Calu3 (cell line): ENCODE measurements at places on chromosomes 2 and 18. TPM values are rescaled to one million over a fixed set of nuclear protein-coding genes. Genes with fewer than 3 reads are reported as not detected.
A peak's percentile ranks its signal among the peaks of the same experiment; 100 is the strongest.

DNA sequence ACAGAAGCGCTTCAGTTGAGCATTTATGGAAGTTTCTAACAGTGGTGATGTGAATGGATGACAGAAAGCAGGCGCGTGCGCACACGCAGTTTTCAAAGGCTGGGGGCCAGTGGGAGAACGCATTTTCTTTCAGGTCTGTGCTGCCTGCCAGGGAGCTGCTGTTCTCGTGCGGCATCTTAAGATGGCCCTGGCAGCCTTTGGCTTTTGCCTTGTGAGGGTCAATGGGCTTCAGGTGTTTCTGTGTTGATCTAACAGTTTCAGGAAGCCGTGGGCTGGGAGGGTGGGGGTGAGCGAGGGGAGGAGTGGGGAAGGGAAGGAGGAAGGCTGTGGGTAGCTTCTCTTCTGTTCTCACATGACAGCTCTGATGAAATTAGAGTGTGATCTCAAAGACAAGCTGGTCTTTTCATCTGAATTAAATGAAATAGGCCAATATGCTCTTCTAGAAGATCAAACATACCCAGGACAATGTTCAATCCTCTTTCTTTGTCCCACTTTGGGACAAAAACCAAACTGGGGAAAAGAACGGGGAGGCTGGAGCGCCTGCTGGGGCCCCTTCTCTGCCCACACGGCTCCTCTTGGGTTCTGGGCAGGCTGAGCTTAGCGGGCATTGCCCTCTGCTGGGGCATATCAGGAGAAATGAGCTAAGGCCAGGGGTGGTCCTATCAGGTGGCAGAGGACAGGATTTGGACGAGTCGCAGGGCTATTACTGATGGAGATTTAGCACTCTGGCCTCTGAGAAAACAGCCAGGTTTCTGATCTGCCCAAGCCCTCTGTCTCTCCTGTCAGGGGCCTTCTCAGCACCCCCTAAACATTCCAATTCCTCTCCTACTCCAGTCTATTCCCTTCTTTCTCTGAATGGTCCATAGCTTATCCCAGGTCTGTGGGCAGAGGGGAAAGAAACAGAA, 126.2 kb upstream of the LGALSL start:
- H3K27ac ChIP-seq, result no peak overlapping the region
- peaks cover under 1% of the 10 kb centered on the region for H3K27me3 ChIP-seq
- no peaks in the 10 kb centered on the region for H3K36me3 ChIP-seq
- peaks cover 28% of the 10 kb centered on the region for H3K4me1 ChIP-seq
- DNase-seq, result peak; percentile 43

DNA sequence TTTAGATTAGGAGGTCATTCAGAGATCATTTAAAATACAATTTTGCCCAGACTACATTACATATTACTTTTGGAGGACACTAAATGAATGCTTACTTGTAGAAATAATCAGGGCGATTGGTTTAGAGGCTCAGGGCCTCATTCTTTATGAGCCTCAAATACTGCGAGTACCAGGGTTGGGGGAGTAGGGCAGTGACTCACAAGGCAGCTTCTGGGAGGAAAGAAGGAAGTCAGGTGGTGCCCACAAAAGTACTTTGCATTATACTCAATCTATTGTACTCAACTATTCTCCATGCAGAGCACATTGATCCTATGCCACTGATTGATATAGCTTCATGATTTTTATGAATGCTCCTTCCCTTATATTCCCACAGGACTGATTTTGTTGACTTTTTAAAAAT, 166.9 kb downstream of the SOCS6 start:
- no peak for DNase-seq
- no peaks in the 10 kb centered on the region for H3K36me3 ChIP-seq

DNA sequence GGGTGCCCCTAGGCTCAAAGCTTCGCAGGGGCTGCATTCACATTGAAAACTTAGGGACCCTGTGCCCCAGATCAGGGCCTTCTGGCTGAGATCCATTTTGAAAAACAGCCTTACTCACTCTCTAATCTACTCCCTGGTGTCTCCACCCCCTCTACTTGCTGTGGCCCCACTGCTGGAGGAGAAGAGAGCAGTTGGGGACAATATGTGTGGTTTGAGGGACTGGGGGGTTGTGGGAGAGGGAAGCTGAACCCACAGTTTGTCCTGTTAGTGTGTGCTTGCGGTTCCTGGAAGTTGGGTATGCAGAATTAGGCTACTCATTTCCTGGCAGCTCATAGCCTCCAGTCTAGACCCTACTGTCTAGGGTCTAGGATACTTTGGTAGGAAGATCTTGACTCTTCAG, 211.4 kb downstream of the PRKCE start:
- H3K4me1 ChIP-seq, result peaks cover 17% of the 10 kb centered on the region
- H3K27me3 ChIP-seq, result no peaks in the 10 kb centered on the region
- no peak overlapping the region for H3K27ac ChIP-seq
- H3K36me3 ChIP-seq, result no peaks in the 10 kb centered on the region
- no peak overlapping the region for H3K4me3 ChIP-seq

GRCh38 chr2:191231995-191232394, 13.2 kb upstream of the MYO1B start:
- H3K27me3 ChIP-seq, result no peaks in the 10 kb centered on the region
- H3K4me3 ChIP-seq, result no peak overlapping the region
- H3K36me3 ChIP-seq, result no peaks in the 10 kb centered on the region
- H3K27ac ChIP-seq, result no peak overlapping the region
- DNase-seq, result no peak
- peaks cover 15% of the 10 kb centered on the region for H3K4me1 ChIP-seq

DNA sequence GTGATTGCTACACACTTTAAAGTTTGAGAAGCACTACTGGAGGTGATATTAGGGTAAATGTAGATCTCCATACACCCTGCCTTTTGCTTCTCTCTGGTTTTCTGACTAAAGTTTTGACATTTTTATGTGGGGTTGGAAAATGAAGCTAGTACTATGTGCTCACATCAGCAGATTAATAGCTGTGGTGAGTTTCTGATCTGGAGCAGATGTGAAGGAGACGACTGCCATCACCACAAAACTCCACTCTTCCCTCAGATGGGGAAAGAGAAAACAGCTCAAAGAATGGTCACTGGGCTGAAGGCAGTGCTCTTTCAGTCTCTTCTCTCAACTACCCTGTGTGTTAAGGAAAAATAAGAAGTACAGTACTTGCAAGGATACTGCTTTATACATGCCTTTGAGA, 37.2 kb downstream of the PLEKHA3 start:
- no peaks in the 10 kb centered on the region for H3K27me3 ChIP-seq
- no peak for DNase-seq
- H3K4me3 ChIP-seq, result no peak overlapping the region
- no peak overlapping the region for H3K27ac ChIP-seq
- H3K36me3 ChIP-seq, result peaks cover 7% of the 10 kb centered on the region

GRCh38 chr2:200177971-200178911, 128.3 kb upstream of the SPATS2L start:
- no peak overlapping the region for H3K27ac ChIP-seq
- H3K36me3 ChIP-seq, result no peaks in the 10 kb centered on the region
- H3K4me1 ChIP-seq, result no peaks in the 10 kb centered on the region
- no peaks in the 10 kb centered on the region for H3K27me3 ChIP-seq
- no peak for DNase-seq

DNA sequence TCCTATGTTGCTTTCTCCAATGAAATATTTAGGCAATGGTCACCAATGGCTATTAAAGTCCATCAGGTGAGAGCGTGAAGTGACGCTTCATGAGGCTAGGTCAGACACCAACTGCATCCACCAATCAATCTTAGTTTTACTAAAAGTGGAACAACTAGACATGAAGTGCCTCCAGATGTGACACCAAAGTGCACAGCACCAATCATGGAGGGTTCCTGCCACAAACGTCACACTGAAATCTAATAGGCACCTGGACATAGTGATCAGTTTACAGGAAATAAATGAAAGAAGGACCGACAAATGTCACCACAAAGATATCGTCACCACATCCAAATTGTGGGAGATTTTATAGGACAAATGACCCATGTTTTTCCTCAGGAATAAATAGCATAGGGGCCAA, 70.5 kb downstream of the PSMG2 start:
- no peak overlapping the region for H3K27ac ChIP-seq
- H3K27me3 ChIP-seq, result no peaks in the 10 kb centered on the region
- DNase-seq, result no peak
- H3K4me3 ChIP-seq, result no peak overlapping the region
- no peaks in the 10 kb centered on the region for H3K36me3 ChIP-seq

DNA sequence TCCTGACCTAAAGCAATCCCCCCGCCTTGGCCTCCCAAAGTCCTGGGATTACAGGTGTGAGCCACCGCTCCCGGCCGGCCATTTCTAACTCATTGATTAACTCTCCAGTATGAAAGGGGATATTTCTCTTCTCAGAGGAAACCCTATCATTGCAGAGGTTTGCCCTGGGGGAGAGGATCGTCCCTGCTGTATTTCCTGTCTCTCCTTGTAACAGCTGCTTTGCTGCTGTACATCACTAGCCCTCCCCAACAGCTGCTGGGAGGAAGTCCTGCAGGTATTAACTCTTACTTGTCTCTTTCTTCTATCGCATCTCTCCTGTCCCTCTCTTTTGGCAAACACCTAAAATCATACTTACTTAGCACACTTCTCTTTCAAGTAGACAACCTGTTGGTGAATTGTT, 219.0 kb upstream of the DSEL start:
- H3K4me1 ChIP-seq, result peaks cover 8% of the 10 kb centered on the region
- H3K27ac ChIP-seq, result no peak overlapping the region
- no peaks in the 10 kb centered on the region for H3K36me3 ChIP-seq
- no peak for DNase-seq
- no peaks in the 10 kb centered on the region for H3K27me3 ChIP-seq

DNA sequence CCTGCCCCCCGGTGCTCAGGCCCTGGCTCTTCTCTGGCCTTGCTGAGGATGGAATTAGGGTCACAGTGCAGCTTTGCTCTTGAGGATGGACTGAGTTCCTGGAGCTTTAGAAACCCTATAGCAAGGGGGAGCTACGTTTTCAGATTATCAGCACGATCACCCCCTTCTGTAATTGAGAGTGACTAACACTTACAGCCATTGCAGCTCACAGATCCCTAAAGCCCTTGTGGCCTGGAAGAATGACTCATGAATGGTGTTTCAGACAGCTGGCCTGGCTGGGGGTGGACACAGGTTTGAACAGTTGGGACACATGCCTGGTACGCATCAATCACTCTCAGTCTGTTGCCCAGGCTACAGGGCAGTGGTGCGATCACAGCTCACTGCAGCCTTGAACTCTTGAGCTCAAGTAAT, 79.7 kb upstream of the IGFBP5 start:
- H3K4me1 ChIP-seq, result no peaks in the 10 kb centered on the region
- H3K27ac ChIP-seq, result no peak overlapping the region
- H3K27me3 ChIP-seq, result no peaks in the 10 kb centered on the region
- DNase-seq, result peak; percentile 32

DNA sequence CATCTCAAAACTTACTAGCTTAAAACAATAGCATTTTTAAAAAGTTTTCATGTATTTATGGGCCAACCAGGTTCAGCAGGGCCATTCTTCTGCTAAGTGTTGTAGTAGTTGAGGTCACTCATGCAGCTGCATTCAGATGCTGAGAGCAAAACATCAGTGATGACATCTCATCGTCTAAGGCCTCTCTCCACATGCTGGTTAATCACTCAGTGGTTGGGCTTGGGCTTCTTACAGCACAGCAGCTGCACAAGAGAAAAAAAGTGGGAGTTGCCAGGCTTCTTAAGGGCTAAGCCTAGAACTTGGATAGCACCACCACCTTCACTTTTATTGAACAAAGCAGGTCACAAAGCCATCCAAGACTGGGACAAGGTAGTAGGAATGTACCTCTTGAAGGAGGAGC, 190.3 kb downstream of the IRS1 start:
- H3K4me1 ChIP-seq, result peaks cover 15% of the 10 kb centered on the region
- no peak for DNase-seq
- H3K27me3 ChIP-seq, result no peaks in the 10 kb centered on the region
- H3K27ac ChIP-seq, result no peak overlapping the region
- H3K36me3 ChIP-seq, result no peaks in the 10 kb centered on the region
- H3K4me3 ChIP-seq, result no peak overlapping the region

GRCh38 chr2:181573140-181573736, 83.7 kb downstream of the CERKL start:
- DNase-seq, result peak; percentile 52
- H3K27me3 ChIP-seq, result no peaks in the 10 kb centered on the region
- no peak overlapping the region for H3K4me3 ChIP-seq
- H3K4me1 ChIP-seq, result no peaks in the 10 kb centered on the region

DNA sequence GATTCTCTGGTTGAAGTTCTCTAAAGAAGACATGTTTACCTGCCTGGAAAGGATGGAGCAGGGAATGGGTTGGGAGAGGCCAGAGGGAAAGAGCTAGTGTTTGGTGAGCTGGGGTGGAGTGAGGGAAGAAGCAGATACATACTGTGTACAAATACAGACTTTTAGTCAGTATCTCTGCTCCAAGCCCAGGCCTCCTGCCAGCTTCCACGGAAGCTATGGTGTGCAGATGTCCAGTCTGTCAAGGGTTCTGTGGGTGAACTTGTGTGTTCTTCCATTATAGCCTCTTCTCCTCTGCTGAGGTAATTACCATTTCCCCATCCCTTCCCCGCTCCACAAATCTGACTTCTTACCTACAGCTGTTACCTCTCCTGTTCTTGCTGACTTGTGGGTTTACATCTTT, 208.6 kb downstream of the HRH4 start:
- H3K27ac ChIP-seq, result no peak overlapping the region
- no peaks in the 10 kb centered on the region for H3K4me1 ChIP-seq
- no peaks in the 10 kb centered on the region for H3K36me3 ChIP-seq
- H3K4me3 ChIP-seq, result no peak overlapping the region
- H3K27me3 ChIP-seq, result peaks cover 100% of the 10 kb centered on the region

DNA sequence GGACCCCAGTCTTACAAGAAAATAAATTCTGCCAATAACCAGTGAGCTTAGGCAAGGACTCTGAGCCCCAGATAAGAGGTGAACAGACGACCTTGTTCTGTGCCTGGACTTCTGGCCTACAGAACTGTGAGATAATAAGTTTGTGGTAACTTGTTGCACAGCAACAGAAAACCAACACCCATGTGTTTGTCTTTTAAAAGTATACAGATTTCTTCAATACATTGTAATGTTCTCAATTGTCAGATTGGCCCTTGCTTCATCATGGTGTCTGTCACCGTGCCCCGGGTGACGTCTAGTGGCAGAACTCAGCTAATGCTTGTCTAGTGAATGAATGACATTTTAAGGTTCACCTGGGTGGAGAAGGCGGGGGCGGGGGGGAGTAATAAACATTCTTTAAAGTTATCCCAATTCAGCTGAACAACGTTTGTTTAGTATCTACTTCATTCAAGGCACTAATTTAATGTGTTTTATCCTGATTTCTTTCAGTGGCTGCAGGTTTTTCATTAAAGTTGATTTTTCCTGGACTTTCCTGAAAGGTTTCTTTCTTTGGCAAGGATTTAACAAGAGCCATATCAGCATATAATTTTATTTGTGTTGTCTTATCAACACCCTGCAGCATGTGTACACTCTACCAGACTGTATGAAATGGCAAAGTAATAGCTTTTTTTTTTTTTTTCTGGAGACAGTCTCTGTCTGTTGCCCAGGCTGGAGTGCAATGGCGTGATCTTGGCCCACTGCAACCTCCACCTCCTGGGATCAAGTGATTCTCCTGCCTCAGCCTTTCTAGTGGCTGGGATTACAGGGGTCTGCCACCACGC, 123.8 kb upstream of the DLX2 start:
- no peak overlapping the region for H3K4me3 ChIP-seq
- H3K4me1 ChIP-seq, result peaks cover 31% of the 10 kb centered on the region
- H3K36me3 ChIP-seq, result no peaks in the 10 kb centered on the region
- peak; percentile 68 for DNase-seq

GRCh38 chr2:579351-579886, 97.8 kb downstream of the TMEM18 start:
- H3K27ac ChIP-seq, result no peak overlapping the region
- no peaks in the 10 kb centered on the region for H3K27me3 ChIP-seq
- no peak overlapping the region for H3K4me3 ChIP-seq
- no peak for DNase-seq
- no peaks in the 10 kb centered on the region for H3K4me1 ChIP-seq
- no peaks in the 10 kb centered on the region for H3K36me3 ChIP-seq

Gene DIPK1C
- total RNA-seq, result not detected in 2 replicates

Gene CCDC74B
- total RNA-seq, result 1.5 and 2.1 TPM in 2 replicates

Gene KCNG3
- total RNA-seq, result 0.73 and 0.94 TPM in 2 replicates

Gene KCTD18
- total RNA-seq, result 11.8 and 13.6 TPM in 2 replicates

Gene SLC8A1
- total RNA-seq, result 0.05 and 0.10 TPM in 2 replicates

Gene HAAO
- total RNA-seq, result 1.5 and 2.2 TPM in 2 replicates

Gene SPDYA
- 1.2 and 2.0 TPM in 2 replicates for total RNA-seq
